ENCODE measurements at places on chromosomes 2 and 18.

- DNase-seq: no peak
Observed at GRCh38 chr18:74995419-74995736, 213.6 kb downstream of the PTGR3 start.

DNA sequence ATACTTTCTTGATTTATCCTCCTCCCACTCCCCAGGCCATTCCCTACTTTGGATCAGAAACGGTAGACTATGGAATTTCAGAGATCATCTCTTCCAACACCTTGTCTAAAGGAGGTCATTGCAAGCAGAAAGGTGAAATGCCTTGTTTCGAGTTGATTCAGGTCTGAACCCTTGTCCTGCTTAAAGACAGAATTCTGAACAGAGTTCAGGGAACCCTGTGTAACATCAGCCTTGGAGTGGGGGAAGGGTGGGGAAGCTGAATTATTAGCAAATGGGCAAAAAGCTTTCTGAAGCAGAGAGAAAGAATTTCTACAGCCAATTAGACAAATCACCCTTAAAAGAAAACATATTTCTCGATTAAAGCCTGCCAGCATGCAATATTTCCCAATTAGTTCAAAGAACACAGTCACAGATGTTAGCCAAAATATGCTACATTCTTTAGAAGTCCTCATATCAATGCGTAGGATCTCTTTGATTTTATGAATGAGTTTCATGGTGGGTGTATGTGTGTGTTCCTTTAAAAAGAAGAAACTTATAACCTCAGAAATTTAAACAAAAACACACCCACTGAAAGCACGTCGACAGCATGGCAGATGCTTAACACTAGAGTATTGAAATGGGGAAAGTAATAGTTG is 353.1 kb downstream of the RND3 start:
- no peak for DNase-seq

- DNase-seq: no peak
Observed at GRCh38 chr2:26725521-26725820, 32.9 kb downstream of the KCNK3 start.

- no peak for DNase-seq
Observed at GRCh38 chr2:167334146-167334742, 446.0 kb downstream of the XIRP2 start.

- DNase-seq: no peak
Observed at GRCh38 chr2:198916548-198917080, 541.1 kb downstream of the SATB2 start.

- DNase-seq: no peak
Observed at GRCh38 chr18:36323421-36323820, 25.9 kb downstream of the FHOD3 start.

- no peak for DNase-seq
Observed at GRCh38 chr2:186894478-186894877, 45.5 kb upstream of the ZSWIM2 start.

- DNase-seq: no peak
Observed at GRCh38 chr2:554444-554843, 122.8 kb downstream of the TMEM18 start.

GRCh38 chr2:187102381-187102780 is 253.4 kb upstream of the ZSWIM2 start:
- no peak for DNase-seq

DNA sequence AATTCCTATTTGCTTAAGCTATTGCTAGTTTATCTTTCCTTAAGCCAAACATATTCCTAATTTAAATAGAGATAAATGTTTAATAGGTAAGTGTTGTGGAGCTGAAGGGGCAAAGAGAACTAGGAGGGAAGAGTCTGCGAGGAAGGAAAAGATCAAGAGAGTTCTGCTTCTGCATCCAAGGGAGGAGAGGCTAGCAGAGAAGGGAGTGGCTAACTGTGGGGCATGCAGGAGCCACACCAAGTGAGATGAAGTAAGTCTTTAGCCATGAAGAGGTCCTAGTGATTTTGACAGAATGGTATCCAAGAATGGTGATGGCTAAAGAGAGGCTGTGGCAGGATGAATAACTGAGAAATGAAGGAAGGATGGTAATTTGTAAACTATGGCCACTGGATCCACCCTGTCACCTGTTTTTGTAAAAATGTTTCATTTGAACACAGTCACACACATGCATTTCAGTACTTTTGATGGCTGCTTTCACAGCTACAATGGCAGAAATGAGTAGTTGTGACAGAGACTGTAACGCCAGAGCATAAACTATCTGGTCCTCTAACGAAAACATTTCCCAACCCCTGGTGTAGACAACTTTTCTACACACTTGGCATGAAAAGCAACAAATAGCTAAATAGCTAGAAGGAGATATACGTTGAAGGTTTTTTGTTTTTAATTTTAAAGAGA is 15.6 kb downstream of the TPGS2 start:
- no peak for DNase-seq

- DNase-seq: no peak
Observed at GRCh38 chr2:80830891-80831290, 526.3 kb upstream of the LRRTM1 start.

DNA sequence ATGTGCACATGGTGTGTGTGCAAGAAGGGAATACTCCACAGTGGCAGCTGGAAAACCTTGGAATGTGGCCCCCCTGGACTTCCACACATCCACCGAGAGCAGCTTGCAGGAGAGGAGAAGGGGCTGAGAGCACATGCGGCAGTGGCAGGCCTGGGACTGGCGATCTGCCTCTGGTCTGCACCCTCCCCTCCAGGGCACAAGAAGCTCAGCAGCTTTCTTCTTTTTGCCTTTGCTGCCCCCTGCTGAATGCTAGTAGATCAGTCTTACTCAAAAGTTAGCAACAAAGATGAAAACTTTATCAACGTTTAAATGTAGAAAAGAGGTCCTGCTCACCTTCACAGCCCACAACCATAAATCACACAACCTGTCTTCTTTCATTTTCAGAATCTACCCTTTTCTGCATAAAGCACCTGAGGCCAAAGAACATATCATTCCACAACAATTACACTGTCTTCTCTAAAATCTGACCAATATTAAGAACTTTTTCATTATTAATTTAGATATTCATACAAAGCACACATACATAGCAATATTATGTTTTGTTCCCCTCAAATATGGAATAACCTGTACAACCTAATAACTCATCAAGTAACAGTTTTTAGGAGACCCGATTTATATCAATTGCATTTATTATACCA is 34.6 kb downstream of the TGFBRAP1 start:
- no peak for DNase-seq

DNA sequence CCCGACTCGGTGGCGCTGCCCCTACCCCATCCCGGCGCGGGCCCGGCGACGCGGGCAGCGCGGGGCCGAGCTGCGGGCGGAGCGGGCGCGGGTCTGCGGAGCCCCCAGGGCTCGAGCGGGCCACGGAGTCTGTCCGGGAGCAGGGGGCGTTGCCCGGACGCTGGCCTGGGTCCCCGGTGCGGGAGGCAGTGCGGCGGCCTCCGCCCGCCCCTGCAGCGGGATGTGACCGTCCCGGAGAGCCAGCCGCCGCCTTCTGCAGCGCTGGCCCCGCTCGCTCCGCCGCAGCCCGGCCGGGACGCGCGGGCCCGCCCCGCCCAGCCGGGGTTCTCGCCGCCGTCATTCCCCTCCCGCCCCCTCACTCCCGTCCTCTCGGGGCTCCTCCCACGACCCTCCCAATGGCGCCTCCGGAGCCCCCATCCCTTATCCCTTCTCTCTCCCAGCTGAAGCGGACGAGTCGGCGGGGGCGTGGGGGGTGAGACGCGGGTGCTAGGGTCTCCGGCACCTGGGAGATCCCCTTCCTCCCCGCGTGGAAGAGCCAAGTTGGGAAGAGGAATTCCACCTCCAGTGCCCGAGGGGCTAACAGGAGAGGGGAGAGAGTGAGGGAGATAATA is at the start of gene FNDC4:
FNDC4 (minus strand) TSS at position 257 of the 611 bp plus-strand sequence. CDS start 521 bp downstream, outside the sequence.
- DNase-seq: no peak

DNA sequence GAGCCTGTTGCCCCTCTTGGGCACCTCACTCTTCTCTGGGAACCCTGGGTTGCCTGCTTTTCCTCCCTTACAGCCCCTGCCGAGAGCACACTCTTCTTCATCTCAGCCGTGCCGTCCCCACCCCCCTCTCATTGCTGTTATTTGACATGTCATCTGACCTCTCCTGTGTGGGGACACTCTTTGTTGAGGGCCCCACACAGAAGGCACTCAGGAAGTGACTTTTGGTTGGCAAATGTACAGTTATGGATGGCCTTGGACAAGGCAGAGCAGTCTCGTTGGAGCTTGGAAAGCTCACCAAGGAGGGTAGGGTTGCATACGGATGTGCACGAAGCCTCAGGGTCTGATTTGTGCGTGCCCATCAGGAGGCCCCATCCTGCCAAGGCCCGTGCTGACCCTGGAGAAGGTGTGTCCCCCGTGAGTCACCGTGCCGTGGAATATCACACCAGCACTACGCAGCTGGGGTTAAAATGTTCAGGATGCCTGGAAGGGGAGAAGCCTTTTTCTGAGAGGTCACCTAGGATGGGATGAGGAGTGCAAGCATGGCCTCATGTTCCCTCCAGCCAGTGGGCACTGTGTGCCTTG is 93.9 kb downstream of the CTIF start:
- no peak for DNase-seq
